ENCODE measurements at places on chromosomes 7 and 10.

- DNase-seq: no peak
Observed at GRCh38 chr7:122430710-122431109, 126.2 kb upstream of the FEZF1 start.

DNA sequence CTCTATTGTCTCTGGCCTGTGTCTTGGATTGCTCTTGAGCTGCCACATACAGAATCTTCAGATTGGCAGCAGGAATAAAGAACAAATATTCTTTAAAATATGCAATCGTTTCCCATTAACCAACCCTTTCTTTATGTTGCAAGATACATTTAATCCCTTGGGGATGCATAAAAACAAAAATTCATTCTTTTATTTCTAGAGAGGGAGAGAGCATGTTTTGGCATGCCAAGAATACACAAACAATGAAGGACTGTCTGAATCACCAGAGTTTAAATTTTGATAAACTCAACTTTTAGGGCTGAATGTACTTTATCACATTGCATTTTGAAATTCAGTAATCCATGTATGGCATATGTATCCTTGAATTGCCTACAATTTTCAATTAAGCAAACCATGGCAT, 154.3 kb upstream of the SEMA3D start:
- DNase-seq: no peak

- DNase-seq: no peak
Observed at GRCh38 chr10:128874331-128874730, 592.7 kb upstream of the MGMT start.

- DNase-seq: no peak
Observed at GRCh38 chr10:111488668-111489067, 411.8 kb downstream of the ADRA2A start.

GRCh38 chr10:71432956-71433767, 36.4 kb downstream of the CDH23 start:
- no peak for DNase-seq

GRCh38 chr7:143384148-143384547, 3.0 kb downstream of the ZYX start:
- DNase-seq: no peak

DNA sequence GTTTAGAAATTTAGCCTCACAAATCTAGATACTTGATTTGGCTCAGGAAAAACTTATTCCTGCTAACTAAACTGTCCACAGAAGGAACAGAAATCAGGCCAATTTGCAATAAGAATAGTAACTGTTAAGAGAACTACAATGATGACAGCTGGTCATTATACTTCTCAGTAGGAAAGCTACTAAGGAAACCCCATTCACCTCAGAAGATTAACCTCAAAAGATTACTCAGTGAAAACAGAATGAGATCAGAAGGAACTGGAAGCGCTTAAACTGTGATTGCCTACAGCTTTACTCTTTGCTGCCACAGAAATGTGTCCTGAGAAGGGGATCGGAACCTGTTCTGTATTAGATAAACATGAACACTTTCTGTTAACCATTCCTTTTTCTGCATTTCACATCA, 24.3 kb upstream of the DNAJB12 start:
- no peak for DNase-seq

GRCh38 chr7:83077328-83077727, 85.4 kb downstream of the PCLO start:
- DNase-seq: no peak

DNA sequence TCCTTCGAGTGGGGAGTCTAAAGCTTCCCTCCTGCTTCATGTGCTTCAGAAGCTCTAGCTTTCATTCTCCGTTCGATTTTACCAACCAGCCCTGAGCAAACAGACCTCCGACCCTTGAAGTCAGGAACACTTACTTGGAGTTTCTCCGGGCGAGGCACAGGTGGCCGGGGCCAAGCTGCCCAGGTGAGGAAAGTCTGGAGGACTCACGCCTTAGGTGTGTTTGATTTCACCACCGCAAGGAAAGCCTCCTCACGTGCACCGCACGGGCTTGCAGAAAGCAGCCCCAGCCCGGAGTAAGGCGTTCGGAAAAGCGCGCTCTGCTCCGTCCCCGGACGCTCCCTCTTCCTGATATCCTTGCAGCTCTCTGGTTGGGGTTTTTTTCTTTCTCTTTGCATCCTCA, 30.1 kb upstream of the CNPY1 start:
- no peak for DNase-seq

GRCh38 chr10:73838008-73838567, 26.7 kb upstream of the NDST2 start:
- DNase-seq: no peak

GRCh38 chr10:109343293-109343692, 580.0 kb downstream of the XPNPEP1 start:
- no peak for DNase-seq

GRCh38 chr7:112067632-112068540, 138.3 kb downstream of the DOCK4 start:
- no peak for DNase-seq

- DNase-seq: no peak
Observed at GRCh38 chr7:20095436-20095835, 121.7 kb downstream of the MACC1 start.

GRCh38 chr10:132058793-132059759, 6.7 kb upstream of the JAKMIP3 start:
- no peak for DNase-seq

DNA sequence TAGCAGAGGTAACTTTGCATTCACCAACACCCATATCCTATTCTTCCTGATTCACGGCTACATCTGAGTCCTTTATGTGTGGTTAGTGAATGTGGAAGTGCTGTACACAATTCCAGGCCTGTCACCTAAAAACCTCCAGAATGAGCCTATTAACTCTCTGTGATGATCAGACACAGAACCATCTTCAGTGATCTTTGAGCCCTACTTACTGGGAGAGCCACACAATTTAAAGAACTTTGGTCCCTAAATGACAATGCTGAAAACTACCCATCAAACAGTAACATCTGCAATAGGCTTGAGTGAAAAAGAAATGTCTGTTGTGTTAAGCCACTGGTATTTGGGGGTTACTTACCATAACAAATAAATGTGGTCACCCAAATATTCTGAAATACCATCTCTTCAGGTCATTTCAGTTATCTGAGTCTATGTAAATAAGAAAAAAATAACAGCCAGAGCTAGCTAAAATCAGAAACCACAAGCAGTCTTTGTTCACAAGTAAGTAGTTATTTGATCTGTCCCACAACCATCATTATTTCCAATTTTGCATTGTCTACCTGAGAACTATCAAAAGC, 145.7 kb downstream of the HGF start:
- DNase-seq: no peak

DNA sequence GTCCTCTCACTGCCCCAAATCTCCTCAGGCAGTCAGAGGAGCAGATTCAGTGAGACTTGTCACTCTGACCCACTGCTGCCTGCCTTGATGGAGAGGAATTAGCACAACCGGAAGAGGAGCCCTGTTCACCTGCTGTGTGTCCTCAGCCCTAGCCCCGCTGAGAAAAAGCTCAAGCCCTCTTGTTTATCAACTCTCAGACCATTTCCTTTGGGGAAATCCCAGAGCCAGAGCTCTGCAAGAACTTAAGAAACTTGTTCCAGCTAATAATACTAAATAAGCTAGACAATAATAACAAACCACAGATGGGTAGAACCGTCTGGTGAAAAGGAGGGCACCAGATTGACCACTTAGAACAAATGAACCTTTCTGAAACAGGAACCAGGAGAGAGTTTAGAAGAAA, 37.7 kb upstream of the ITGB1 start:
- DNase-seq: no peak

- DNase-seq: no peak
Observed at GRCh38 chr10:17768496-17768895, 16.5 kb downstream of the TMEM236 start.

- no peak for DNase-seq
Observed at GRCh38 chr7:52992001-52992400, 43.4 kb upstream of the POM121L12 start.

- no peak for DNase-seq
Observed at GRCh38 chr10:7546385-7546967, 120.3 kb downstream of the ITIH5 start.

- no peak for DNase-seq
Observed at GRCh38 chr7:116616555-116617059, 55.4 kb upstream of the MET start.

GRCh38 chr10:114823077-114823463, 1.5 kb downstream of the FHIP2A start:
- DNase-seq: no peak

DNA sequence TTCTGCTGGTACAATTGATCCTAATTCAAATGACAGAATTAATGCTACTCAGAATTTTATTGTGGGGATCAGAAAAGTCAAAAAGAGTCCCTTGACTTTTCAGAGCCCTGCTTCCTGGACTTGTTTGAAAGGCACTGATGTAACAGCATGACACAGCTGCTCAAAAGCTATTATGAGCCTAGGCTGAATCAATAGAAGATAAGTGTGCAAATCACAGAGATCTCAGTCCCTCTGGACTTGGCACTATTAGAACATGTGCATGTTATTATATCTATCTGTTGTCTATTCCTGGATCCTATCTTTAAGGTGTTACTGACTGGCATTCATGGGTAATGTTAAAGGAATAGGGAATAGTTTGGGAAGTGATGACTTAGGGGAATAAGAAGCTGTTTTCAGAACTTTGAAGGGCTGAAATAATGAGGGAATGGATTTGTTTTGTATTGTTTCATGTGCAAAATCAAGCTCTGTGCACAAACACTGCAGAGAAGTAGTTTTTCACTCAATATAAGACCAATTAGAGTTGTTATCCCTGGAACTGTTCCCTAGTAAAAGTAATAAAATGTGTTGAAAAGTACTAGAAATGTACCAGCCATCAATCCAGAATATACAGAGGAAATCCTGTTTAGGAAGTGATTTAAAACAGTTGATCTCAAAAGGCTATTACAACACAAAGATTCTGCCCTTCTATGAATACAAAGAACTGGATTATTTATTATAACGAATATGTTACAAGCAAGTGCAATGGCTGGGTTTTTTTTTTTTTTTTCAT, 814.9 kb upstream of the C7orf33 start:
- no peak for DNase-seq

GRCh38 chr10:80497187-80498077, 40.3 kb upstream of the SH2D4B start:
- no peak for DNase-seq

DNA sequence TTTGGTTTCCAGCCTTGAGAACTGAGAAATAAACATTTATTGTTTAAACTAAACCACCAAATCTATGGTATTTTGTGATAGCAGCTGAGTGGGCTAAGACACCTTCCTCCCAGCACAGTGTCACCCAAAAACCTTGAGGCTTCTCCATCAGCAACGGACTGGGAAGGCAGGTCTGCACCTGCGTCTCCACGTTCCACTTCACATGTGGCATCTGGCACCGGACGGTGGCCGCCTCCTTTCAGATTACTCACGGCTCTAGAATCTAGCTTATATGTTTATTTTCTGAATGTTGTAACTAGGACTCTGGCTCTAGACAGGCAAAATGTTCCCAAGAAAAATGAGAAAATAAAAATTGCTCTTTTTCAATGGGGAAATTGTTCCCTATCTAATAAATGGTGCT, 201.0 kb downstream of the ADARB2 start:
- no peak for DNase-seq

DNA sequence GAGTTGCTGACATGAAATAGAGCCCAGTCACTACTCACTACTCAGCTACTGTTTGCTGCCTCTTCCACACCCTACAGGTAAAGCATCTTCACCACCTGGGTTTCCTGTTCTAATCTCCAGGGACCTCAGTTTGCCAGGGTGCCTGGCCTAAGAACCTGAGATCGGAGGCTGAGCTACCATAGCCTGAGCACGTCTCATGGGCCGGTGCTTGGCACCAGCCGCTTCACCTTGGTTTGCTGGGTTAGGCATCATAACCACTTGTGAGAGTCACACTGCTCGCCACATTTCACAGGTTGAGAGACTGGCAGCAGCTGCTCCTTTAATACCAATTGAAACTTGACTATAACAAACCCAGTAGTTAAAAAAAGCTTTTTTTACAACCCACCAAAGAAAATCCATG, 75.1 kb downstream of the EMX2 start:
- DNase-seq: no peak

DNA sequence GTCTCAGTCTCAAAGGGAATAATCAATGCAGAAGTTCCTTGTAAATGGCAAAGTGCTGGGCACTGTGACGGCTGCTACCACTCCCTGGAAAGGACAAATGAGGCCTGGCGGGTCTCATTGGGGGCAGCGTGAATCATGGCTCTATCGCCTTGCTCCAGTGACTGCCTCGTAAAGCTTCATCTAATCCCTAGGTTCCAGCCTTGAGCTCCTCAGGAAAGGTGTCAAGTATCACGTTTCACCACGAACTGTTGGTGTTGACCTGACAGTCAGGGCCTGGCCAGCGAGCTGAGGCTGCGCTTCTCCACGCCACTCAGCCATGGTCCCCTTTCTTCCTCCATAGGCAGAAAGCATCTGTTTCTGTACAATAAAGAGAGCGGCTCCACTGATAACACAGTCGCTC, 126.7 kb upstream of the ZNF32 start:
- no peak for DNase-seq

DNA sequence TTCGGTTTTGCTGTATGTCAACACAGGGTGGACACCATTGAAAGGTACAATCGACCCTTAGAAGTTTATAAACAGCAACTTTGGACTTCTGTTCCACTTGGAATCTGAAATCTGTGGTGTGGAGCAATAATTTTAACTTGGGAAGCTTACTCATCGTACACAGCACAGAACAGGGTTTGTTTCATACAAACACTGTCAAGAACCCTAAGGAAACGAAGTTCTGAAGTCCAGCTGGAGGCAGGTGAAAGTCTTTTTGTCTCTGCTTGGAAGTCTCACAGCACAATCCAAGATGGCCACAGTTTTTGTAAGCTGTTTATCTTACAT, 31.5 kb downstream of the NMT2 start:
- no peak for DNase-seq

- no peak for DNase-seq
Observed at GRCh38 chr10:78398382-78398781, 364.7 kb downstream of the RPS24 start.

GRCh38 chr7:141713890-141714289, 5.7 kb downstream of the WEE2 start:
- no peak for DNase-seq

- DNase-seq: no peak
Observed at GRCh38 chr7:92421676-92422435, 25.4 kb upstream of the GATAD1 start.

- no peak for DNase-seq
Observed at GRCh38 chr7:153627323-153627722, 424.9 kb upstream of the DPP6 start.

DNA sequence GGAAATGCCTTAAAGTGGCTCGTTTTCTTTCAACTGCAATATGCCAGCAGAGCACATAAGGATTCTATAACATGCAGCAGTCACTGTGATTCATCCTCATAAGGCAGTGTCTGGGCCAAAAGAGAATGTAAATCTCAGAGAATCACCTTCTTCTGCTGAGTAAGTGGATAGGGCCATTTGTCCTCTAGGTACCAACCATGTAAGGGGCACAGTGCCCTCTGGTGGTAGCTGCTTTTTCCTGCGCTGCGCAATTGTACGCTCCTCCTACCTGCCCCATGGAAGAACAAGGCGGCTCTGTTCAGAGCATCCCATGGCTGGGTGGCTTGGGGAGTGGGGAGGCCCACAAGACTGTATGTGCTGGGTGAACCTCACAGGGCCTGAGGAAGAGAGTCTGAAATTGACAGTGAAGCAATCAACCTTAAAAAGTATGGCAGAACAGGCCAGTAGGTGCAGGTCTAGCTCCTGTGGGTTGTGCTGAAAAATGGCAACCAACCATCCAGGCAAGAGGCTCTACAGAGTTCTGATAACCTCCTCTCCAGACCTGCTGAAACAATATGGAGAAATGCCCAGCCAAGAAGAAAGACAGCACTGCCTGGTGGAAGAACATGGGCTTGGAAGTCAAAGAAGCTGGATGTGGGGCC, 78.6 kb upstream of the C10orf90 start:
- peak; percentile 32 for DNase-seq

- no peak for DNase-seq
Observed at GRCh38 chr10:59901470-59901869, 4.9 kb downstream of the CCDC6 start.
